ENCODE measurements at places on chromosomes 7 and 10.
A peak's percentile ranks its signal among the peaks of the same experiment; 100 is the strongest.

GRCh38 chr7:117249696-117250095 lies 73.2 kb downstream of the WNT2 start:
- no peak for DNase-seq

DNA sequence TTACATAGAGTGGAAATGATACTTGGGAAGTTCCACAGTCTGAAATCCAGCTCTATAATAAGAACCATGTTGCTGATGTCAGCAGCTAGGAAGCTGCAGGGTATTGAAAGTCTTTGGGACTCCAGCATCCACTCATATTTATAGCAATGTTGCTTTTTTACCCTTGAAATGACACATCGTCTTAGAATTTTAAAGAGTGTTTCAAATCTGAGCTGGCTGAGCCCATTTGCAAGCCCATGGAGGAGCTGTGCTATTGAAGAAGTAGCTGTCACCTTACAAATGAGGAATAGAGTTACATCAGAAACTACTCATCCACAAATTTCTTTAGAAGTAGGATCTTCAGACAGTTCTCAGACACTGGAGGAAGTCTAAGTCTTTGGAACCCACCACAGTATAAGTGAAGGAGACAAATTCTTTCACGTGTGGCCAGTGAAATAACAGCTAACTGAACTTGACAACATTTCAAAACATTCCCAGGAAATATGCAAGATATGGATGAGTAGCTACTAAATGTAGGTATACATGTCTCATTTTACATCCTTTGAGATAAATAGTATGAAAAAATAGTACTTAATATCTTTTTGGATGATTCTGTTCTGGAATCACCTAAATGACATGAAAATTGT lies 203.6 kb downstream of the ZNF365 start:
- DNase-seq = no peak

DNA sequence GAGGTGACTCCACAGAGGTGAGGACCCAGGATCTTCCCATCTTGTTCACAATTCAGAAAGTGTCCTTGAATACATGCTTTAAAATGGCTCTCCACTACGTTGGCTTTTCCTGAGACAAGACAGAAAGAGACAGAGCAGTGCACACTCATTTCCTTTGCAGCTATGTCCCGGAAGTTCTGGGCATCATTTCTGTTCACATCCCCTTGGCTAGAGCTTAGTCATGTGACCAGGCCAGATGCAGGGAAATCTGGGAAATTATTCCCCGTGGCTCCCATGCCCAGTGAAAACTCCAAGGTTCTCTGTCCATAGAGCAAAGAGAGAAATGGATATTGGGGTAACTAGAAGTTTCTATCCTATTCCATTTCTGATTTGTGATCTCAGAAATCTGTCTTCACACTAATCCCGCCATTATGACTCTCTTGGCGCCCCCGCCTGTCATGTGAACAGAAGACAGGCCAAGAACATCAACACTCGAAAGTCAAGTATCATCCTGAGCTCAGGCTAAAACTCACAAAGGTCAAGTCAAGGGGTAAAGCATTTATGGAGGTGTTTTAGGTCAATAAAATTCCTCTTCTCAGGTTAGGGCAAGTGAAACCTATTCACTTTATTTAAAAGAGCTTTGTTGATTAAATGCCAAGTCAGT lies 251.4 kb upstream of the HABP2 start:
- DNase-seq = no peak

GRCh38 chr7:143288836-143289235 lies 685 bp downstream of the CASP2 start:
- DNase-seq = no peak

- DNase-seq = peak; percentile 10
Measured at GRCh38 chr7:32427769-32428291, 62.4 kb downstream of the LSM5 start.

- no peak for DNase-seq
Measured at GRCh38 chr10:119680050-119680449, 28.9 kb downstream of the BAG3 start.

DNA sequence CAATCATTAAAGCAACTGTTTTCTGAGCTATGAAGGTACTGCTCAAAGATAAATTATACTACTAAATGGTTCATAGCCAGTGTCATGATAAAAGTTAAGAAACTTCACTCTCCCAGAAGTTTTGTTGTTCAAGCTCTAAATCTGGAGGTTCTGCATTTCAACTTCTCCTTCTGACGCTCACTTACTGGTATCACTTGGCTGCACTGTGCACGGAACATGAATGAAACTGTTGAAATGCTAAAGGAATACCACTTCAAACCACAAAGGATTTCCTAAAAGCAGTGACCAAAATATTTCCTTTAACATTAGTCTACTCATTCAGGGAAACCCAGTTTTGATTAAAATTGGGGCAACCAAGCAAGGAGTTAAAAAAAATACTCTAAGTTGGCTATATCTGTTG lies 93.6 kb downstream of the UBE2H start:
- no peak for DNase-seq

DNA sequence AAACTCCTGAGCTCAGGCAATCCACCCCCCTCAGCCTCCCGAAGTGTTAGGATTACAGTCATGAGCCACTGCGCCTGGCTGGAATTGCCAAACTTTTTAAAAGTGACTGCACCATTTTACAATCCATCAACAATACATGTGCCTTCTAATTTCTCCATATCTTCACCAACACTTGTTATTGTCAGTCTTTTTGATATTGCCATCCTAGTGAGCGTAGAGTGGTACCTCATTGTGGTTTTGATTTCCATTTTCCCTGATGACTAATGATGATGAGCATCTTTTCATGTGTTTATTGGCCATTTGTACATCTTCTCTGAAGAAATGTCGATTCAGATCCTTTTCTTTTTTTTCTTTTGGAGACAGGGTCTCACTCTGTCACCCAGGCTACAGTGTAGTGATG lies 21.7 kb upstream of the STRIP2 start:
- no peak for DNase-seq

- DNase-seq = no peak
Measured at GRCh38 chr10:28492116-28492920, 40.6 kb upstream of the WAC start.

GRCh38 chr10:11208908-11209829 lies 191.5 kb downstream of the CELF2 start:
- no peak for DNase-seq

DNA sequence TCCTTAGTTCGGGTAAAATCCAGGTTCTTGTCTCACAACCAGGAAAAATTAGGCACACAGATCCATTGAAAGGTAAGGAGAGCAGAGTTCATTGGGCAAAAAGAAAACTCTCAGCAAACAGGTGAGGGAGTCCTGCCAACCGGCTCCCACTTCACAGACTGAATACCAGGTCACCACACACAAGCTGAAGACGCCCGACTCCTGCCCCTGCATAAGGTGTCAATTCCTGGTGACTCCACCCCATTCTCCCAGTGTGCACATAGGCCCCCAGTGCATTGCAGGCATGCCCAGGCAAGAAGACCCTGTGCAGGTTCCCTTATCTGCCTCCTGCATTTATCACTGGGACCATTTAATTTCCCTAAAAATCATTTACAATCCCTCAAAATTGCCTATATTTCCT lies 354.6 kb downstream of the LRRTM3 start:
- DNase-seq = no peak

DNA sequence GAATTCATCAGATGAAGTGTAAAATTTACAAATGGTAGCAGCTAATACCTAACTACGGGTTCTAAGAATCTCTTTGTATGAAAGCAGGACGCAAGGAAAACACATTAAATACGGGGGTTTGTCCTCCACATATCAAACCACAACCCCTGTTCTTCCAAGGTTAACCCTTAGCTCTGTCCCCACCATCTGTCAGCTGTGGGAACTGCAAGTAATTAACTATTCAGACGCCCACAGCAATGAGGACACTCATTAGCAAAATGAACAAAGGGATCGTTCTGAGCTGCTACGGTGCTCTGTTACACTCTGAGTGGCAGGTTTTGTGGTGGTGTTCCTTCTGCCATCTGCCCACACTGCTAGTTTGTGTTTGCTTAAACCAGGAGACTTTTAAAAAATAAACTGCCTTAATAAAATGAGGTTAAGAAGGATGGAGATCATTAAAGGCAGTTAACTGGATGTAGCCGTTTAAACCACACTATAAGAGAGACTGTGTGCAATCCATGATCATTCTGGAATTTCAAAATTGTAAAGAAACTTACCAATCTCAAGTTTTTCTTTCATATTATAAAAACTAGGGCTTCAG lies 51.4 kb downstream of the C10orf67 start:
- DNase-seq = no peak

DNA sequence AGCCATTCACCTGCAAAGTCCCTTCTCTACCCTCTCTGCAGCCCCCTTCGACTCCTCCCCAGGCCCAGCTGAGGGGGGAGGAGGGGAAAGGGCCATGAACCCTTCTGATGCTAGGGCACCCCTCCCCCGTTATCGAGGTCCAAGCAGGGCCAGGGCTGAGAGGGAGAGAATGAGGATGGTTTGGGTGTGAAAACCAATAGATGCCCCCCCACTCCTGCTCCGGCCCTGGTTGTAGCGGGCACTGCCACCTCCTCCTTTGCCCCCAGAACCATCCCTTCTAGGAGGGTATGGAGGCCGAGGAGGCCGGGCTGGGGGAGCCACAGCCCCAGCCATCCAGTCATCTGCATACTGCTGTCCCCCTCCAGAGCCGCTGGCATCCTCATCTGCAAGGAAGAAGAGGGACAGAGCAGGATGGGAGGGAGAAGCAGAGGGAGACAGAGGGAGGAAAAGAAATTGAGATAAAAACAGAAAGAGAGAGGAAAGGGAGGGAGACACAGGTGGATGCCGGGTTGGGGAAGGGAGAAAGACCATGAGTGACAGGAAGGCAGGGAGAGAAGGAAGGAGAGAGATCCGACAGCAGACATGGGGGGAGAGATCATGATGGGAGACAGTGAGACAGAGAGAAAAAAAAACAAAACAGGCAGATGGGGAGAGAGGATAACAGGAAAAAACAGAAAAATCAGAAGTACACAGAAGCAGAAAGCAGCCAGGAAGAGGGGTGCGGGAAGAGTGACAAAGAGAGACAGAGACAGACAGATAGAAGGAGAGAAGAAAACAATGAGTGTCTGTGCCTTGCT lies 1.9 kb upstream of the GAL3ST4 start:
- no peak for DNase-seq

DNA sequence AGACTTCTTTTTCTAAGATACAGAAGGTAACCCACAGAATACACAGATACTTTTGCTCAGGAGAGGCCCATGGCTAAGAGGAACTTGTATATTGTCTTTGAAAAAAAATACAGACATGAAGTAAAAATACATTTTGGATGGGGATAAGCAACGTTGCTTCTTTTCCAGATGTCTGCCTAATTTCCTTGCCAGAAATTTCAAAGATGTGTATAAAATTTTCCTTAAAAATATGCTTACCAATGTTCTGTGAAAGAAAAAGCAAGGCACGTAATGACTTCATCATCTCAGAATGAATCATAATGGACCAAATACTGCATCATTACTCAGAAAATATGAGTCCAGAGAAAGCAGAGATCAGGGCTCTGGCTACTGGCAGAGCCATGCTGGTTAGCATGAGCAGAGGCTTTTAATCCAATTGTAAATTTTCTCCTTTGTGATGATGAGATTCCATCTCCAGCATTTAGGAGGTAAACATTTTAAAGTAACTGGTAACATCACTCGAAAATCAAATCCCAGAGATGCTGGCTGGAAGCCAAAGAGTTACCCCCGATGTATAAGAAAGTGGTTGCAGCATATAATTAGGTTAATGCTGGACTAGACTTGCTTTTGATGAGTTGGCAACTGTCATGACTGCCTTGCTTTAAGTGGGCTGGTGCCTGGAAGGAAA lies 272.5 kb downstream of the SEMA3A start:
- DNase-seq = no peak

GRCh38 chr10:119439922-119440321 lies 102.6 kb downstream of the RGS10 start:
- no peak for DNase-seq

GRCh38 chr10:116765648-116766081 lies 23.3 kb upstream of the HSPA12A start:
- no peak for DNase-seq

DNA sequence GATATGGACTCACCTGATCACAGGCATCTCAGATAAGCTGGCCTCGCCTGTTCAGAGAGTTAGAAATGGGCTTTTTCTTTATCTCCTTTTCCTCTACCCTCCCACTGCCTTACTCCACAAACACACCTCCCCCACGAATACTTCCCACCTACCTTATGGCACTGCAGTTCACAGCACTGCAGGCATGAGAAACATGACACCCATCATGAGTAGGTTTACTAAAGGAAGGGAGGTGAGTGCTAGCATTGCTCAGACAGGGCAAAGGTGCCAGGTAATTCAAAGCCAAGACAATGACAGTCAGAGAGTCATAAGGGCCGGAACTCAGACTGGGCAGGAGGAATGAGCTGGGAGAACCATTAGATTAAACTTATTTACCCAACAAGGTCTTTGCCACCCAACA lies 220.6 kb downstream of the FAM107B start:
- no peak for DNase-seq

DNA sequence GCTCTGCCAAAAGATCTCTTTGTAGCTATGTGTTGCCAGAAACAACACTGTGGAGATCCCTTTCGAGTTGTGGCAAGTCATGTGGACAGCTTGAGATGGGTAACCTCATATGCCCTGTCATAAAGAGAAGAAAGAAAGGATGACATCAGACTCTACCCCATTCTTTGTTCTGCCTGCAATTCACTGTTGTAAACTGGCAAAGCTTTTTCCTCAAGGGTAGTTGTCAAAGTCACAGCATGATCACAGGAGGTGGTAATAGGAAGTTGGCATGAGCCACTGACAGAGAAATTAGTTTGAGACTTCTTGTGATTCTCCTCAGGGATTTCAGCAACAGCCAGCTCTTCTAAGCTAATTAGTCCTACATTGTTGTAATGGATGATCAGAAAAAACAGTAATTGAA lies 19.4 kb upstream of the MINDY3 start:
- DNase-seq = no peak

DNA sequence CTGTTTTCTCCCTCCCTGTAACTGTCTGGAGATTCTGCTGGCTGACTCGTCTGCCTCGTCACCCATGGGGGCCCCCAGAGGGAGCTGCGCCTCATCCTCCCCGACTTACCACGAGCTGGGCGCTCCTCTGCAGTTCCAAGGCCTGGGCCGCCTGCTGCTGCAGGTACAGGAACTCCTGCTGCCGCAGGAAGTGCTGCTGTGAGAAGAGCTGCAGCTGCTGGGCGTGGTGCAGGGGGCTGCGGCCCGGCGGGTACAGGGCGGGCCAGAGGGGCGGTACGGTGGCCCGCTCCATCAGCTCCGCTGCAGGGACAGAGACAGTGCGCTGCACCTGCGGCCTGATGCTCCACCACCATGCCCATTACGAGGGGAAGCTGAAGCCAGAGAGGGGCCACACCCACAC lies 47.7 kb downstream of the TNRC18 start:
- DNase-seq = no peak

DNA sequence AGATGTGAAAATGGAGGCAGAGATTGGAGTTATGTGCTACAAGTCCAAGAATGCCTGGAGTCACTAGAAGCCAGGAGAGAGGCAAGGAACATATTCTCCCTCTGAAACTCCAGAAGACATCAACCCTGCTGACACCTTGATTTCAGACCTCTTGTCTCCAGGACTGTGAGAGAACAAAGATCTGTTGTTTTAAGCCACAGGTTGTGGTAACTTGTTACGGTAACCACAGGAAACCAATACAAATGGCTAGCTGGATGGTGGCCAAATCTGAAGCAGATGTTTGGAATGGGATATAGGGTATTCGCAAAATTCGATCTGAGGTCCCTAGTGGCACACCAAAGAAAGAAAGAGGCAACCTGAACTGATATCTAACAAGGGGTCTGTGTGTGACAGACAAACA lies 129.0 kb downstream of the HERPUD2 start:
- DNase-seq = no peak
